ENCODE measurements at places on chromosomes 11 and 22. TPM values are rescaled to one million over a fixed set of nuclear protein-coding genes. Genes with fewer than 3 reads are reported as not detected.

Gene SPTBN2
- 3.7 TPM for total RNA-seq

Gene CDC42BPG
- total RNA-seq, result 32.3 TPM

Gene CRYBB2
- total RNA-seq, result not detected

GRCh38 chr11:67483831-67484665 is 1.2 kb downstream of the AIP start:
- DNase-seq, result no peak

GRCh38 chr11:14774721-14775120 is 117.3 kb downstream of the CYP2R1 start:
- DNase-seq, result no peak

DNA sequence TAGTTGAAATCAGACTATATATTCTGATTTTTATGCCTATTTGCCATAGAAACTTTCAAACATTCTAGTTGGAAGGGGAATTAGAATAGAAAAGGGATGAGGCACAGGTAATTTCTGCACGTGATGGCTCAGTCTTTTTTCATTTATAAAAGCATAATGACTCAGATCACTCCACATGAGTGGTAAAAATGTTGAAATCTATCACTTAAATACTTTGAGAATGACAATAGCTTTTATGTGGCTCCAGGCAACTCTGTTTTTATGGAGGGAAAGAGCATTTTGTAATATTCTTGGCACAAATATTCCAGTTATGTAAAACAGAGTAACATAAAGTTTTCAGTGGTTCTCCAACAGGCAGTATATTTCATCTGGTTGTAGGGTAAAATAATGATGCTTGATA is 5.9 kb upstream of the MMP3 start:
- no peak for DNase-seq

GRCh38 chr11:64297699-64298358 is 2.3 kb upstream of the CATSPERZ start:
- no peak for DNase-seq

GRCh38 chr22:19720150-19720827 is 3.0 kb upstream of the GP1BB start:
- DNase-seq, result no peak

DNA sequence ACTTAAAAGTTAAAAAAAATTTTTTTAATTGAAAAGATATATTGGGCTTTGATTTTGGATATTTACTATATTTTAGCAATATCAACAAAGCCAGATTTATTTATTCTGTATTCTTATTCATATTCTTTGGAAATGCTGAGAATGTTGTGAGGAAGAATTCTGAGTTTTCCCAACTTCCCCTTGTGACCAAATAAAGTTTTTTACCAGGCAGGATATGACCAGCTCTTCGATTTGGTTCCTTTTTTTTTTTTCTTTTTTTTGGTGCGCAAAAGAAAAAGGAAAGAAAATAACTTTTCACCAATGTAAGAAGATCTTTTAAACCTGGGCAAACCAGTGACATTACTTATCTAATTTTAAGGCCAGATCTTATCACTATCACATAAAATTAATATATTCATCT is 12.9 kb downstream of the TCP11L1 start:
- no peak for DNase-seq

GRCh38 chr11:10847960-10848860 is 9.6 kb downstream of the ZBED5 start:
- DNase-seq, result no peak

All from mucosa of descending colon (tissue), 3 donors.